Lower lobe of right lung (tissue), 2 donors: ENCODE measurements at places on chromosomes 6 and 20. TPM values are rescaled to one million over a fixed set of nuclear protein-coding genes. Genes with fewer than 3 reads are reported as not detected.

The ZNFX1 gene
- total RNA-seq: 53.9 TPM

The HLA-G gene
- 1.8 TPM for total RNA-seq

The MYLK2 gene
- not detected for total RNA-seq

The CLDN20 gene
- total RNA-seq: not detected

DNA sequence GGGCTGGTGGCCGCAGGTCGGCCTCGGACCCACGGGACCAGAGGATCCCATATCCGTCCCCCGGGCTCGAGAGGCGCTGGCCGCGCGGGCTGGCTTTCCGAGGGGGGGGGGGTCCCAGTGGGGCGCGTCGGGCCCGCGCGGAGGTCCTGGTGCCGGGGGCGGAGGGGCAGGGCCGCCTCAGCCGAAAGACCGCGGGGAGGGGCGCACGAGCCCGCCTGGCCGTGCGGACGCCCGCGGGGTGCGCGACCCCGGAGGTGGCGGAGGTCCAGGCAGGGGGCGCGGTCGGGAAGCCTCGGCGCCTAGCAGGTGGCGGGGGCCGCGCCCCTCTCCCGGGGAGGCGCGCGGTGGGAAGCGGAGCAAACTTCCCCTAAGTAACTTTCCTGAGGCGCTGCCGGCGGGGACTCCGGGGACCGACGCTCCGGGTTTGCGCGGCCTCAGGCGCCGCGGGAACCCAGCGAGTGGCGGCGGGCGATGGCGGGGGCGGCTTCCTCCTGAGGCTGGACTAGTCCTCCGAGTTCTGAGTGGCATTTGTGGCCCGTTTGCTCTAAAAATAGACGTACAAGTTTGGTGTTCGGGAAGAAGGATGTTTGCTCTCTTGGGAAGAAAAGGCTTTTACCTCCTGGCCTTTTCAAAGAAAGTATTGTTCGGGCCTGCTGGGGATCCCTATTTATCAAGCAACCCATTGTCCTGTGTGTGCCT lies 26.5 kb upstream of the BTBD3 start:
- peak; percentile 75 for DNase-seq

DNA sequence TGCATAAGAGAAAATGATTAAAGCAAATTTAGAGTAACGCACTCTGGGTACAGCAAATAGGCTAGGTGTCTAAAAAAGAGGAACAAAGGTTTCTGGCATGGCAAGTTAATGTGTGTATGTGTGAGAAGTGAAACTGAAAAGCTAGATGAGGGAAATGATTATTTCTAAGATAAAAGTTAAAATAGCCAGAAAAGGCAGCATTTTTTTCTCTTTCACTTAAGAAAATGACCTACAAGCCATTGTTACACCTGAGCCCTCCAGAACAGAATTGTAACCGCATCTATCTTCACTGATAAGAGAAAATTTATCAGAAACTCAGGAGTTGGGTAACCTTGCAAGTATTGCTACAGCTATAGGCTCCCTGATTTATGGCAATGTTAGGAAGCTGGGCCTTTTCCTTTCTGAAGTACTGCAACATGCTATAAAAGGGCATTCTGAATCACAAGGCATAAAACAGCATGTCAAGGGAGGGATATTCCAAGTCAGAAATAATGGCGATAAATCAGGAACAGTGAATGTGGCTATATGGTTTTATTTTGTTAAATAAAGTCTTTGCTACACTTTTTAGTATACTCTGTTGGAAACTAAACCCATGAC lies 395.3 kb downstream of the TBC1D32 start:
- no peak for DNase-seq

DNA sequence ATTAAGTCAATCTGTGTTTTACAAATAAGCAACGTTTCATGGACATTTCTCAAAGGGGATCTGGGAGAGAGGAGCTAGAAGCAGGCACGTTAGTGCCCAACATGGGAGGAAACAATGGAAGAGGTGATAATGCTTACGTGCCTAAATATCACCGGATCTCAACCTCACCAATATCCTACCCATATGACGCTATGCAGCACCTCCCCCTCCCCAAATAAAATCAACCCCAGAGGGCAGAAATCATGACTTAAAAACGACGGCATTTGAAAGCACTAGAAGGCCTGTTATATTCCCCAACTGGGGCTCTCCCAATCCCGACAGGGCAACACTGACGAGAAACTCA lies 425 bp downstream of the HBS1L start:
- no peak for DNase-seq

GRCh38 chr20:13788167-13788834 lies 3.5 kb downstream of the NDUFAF5 start:
- DNase-seq: no peak

- no peak for DNase-seq
These were observed 11.9 kb downstream of the FAM184A start for GRCh38 chr6:119066517-119066916.

DNA sequence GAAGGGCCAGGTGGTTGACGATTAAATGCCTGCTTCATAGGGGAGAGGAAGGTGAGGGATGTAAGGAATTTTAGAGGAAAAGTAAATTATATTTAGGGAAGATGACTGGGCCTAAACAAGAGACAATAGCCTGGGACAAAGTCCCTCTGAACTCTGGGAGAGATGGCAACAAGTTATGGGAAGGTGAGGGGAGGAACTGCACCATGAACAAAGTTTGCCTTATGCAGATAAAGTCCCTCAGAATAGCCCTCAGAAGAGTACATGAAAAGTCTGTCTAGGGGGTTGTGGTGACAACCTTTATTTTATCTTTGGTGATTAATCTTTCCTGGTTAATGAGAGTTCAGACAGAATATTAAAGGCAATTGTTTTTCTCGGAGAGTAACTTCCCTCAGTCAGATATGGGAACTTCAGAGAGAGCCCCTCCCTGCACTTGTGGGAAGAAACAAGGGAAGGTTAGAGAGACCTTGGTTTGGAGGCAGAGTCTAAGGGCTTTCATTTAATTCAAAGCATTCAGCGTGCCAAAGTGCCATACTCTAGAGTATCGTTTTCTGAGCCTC lies 27.1 kb upstream of the FAM217A start:
- no peak for DNase-seq

DNA sequence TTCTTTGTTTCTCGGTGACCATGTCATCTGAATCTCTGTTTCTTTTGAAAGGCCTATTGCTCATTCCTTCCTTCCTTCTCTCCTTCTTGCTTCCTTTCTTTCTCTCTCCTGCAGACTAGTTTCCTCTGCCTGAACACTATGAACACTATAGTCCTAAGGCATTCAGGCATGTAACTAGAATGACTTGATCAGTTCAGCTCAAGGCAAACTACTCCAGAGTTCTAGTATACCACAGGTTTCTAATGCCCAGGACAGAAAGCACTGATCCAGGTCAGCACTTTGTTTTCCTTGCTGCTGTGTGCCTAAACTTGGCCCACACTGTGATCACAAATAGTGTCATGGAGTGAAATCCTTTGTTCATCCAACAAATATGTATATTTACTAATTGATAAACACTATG lies 324.1 kb upstream of the GJE1 start:
- DNase-seq: no peak

- DNase-seq: no peak
These were observed 5.0 kb downstream of the TSPO2 start for GRCh38 chr6:41047306-41047705.
